ENCODE measurements at places on chromosomes 2 and 18.
A peak's percentile ranks its signal among the peaks of the same experiment; 100 is the strongest.

DNA sequence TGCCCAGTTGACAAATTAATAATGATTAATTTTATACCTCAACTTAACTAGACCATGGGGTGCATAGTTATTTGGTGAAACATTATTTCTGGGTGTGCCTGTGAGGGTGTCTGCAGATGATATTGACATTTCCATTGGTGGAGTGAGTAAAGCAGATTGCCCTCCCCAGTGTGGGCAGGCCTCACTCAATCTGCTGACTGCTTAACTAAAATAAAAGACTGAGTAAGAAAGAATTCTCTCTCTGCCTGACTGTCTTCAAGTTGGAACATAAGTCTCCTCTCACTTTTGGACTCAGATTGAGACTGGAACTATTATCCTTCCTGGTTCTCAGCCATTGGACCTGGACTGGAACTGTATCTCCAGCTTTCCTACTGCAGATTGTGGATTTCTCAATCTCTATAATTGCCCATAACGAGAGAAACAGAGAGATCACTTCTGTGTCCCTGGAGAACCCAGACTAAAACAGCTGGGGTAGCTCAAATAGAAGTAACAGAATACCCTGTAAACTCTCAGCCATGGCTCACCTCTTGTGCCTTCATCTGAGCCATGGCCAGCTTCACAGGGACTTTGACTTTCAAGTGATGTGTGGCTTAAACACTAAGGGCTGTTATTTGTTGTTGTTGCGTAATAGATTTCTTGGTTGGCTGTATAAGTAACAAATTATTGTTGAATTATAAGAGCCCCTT lies 575.3 kb upstream of the RAB6C start:
- no peak for DNase-seq
- H3K27ac ChIP-seq: no peak overlapping the region
- H3K27me3 ChIP-seq: no peaks in the 10 kb centered on the region
- no peak overlapping the region for H3K4me3 ChIP-seq

GRCh38 chr2:182359027-182359989 lies 67.5 kb downstream of the PDE1A start:
- no peak overlapping the region for H3K4me3 ChIP-seq
- no peaks in the 10 kb centered on the region for H3K4me1 ChIP-seq
- no peaks in the 10 kb centered on the region for H3K27me3 ChIP-seq
- H3K36me3 ChIP-seq: no peaks in the 10 kb centered on the region

GRCh38 chr2:224180810-224181209 lies 141.7 kb upstream of the SERPINE2 start:
- no peaks in the 10 kb centered on the region for H3K27me3 ChIP-seq
- H3K27ac ChIP-seq: no peak overlapping the region
- DNase-seq: no peak
- H3K4me1 ChIP-seq: no peaks in the 10 kb centered on the region
- no peaks in the 10 kb centered on the region for H3K36me3 ChIP-seq

GRCh38 chr2:135798762-135799161 lies 38.2 kb downstream of the LCT start:
- no peaks in the 10 kb centered on the region for H3K27me3 ChIP-seq
- H3K4me1 ChIP-seq: no peaks in the 10 kb centered on the region
- no peaks in the 10 kb centered on the region for H3K36me3 ChIP-seq
- no peak overlapping the region for H3K27ac ChIP-seq
- no peak overlapping the region for H3K4me3 ChIP-seq
- no peak for DNase-seq

DNA sequence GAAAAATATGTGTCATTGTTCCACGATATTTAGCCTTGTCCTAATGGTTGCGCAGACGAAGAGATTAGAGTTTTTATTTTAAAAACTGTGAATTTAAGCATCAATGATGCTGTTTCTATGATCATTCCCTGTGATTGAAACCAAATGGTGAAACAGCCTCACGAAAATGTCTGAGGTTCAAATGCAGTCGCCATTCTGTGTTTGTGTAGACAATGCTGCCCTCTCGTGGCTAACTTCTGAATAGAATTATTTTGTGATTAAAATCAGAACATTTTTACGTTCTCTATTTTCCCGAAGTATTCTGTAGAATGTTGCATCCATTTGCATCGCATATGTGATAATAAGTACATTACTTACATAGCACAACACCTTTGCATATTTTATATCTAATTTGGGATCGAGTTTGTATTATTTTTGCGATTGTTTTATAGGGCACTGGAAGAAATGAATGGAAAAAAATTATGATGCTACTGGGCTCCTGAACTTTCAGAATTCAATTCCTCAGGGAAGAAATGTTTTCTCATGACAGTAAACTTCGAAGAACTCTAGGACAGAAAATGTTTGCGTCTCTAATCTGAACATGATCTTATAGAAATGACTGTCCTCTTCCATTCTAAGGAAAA lies 54.8 kb upstream of the CREB1 start:
- DNase-seq: peak; percentile 29
- H3K4me1 ChIP-seq: no peaks in the 10 kb centered on the region
- no peak overlapping the region for H3K27ac ChIP-seq
- no peak overlapping the region for H3K4me3 ChIP-seq
- no peaks in the 10 kb centered on the region for H3K36me3 ChIP-seq

DNA sequence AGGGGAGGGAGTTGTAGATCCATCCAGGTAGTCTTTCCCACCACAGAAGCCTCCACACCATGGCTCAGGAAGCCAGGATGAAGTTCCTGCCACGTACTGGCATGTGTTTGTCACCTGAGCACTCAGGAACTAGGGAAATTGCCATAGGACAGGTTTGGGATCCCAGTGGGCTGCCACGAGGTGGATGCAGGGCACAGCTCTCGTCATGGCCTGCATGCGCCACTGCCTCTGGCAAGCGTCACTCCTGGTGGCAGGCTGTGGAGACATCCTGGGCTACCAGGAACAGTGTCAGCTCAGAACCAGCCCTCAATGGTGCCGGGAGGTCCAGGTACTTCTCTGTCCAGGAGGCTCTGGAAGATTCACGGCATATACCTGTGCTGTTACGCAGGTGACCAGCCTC lies 3.8 kb downstream of the ARHGEF4 start:
- H3K27ac ChIP-seq: no peak overlapping the region
- peaks cover 6% of the 10 kb centered on the region for H3K27me3 ChIP-seq
- no peaks in the 10 kb centered on the region for H3K36me3 ChIP-seq
- no peak overlapping the region for H3K4me3 ChIP-seq
- no peak for DNase-seq

GRCh38 chr2:185952100-185952499 lies 213.5 kb downstream of the FSIP2 start:
- no peaks in the 10 kb centered on the region for H3K27me3 ChIP-seq
- no peak overlapping the region for H3K27ac ChIP-seq
- H3K4me1 ChIP-seq: no peaks in the 10 kb centered on the region

- no peak overlapping the region for H3K4me3 ChIP-seq
- no peaks in the 10 kb centered on the region for H3K36me3 ChIP-seq
- H3K27ac ChIP-seq: no peak overlapping the region
- peaks cover 3% of the 10 kb centered on the region for H3K27me3 ChIP-seq
- DNase-seq: no peak
These were observed 3.3 kb downstream of the HES6 start for GRCh38 chr2:238236571-238236970.

DNA sequence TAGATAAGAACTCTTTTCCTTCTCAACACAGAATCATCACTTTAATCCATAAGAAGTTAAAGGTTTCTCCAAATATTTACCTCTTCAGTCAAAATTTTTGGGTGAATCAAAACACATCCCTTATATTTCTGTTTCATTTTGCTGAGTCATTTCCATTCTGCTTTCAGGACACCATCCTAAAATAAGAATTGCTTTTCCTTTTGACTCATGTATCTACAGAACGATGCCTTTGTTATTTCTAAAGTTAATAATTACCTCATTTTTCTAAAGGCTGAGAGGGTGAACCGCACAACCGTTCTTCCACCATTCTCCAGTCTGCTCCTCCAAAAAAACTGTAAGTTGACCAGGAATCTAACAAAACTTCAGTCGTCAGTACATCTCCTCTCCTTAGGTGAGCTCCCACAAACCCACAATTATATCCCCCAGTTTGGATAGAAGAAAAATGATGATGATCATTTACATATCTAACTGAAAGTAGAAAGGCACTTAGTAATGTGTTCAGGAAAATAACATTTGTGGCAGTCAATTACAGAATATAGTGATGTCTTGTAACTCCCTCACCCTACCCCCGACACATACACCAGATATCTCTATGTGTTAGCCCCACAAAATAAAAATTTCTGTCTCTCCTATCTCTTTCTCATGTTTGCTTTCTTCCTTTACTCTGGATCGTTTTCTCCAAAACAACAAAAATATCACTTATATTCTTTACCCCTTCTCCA lies 162.5 kb downstream of the RAD51AP2 start:
- no peaks in the 10 kb centered on the region for H3K27me3 ChIP-seq
- no peak for DNase-seq
- H3K36me3 ChIP-seq: no peaks in the 10 kb centered on the region
- no peak overlapping the region for H3K4me3 ChIP-seq

GRCh38 chr2:37631698-37632097 lies 39.7 kb downstream of the CDC42EP3 start:
- H3K4me1 ChIP-seq: peaks cover 42% of the 10 kb centered on the region
- H3K4me3 ChIP-seq: no peak overlapping the region
- H3K27ac ChIP-seq: no peak overlapping the region
- DNase-seq: no peak

DNA sequence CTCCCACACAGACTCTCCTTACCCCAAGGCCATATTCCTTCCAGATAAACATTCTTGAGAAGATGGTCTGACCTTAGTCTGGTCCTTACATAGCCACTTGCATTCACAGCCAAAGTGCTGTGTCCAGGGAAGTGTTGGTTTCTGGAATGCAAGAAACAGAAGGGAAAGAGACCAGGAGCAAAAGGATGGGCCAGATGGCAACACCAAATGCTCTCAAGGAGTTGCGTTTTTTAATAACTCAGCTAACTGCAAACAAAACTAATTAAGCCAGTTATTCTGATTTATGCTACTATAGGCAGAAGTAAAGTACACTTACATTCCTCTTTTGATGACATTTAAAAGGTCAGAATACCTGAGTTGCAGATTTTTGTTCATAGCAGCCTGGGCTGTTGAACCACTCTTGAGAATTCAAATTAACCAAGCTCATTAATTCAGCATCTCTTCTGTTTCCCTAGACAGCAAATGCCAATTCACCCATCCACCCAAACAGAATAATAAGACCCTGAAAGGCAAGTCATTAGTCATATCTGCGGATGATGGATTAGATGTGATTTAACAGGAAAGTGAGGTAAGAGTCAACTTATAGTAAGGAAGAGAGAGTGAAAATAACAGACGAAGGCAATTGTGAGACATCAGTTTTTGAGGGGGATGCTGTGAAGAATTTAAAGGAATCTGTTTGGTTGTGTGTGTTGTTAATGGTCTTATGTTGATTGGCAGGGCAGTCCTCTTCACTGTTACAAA lies 18.8 kb downstream of the CCDC85A start:
- H3K27ac ChIP-seq: no peak overlapping the region
- no peak for DNase-seq
- no peaks in the 10 kb centered on the region for H3K27me3 ChIP-seq
- no peak overlapping the region for H3K4me3 ChIP-seq
- H3K36me3 ChIP-seq: no peaks in the 10 kb centered on the region

DNA sequence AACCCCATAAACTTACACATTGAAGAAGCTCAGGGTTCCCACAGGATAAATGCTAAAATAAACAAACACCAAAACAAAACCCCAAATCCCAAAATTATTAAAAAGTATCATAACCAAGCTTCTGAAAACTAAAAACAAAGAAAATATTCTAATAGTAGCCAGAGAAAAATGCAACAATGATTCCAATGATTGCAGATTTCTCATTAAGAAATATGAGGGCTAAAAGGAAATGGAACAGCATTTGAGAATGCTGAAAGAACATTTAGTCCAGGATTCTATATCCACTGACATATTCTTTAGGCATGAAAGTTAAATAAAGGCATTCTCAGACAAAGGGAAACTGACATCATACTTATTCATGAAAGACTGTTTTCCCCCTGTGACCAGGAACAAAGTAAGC lies 212.4 kb downstream of the SLC4A10 start:
- no peak overlapping the region for H3K4me3 ChIP-seq
- no peaks in the 10 kb centered on the region for H3K4me1 ChIP-seq
- H3K27ac ChIP-seq: no peak overlapping the region

DNA sequence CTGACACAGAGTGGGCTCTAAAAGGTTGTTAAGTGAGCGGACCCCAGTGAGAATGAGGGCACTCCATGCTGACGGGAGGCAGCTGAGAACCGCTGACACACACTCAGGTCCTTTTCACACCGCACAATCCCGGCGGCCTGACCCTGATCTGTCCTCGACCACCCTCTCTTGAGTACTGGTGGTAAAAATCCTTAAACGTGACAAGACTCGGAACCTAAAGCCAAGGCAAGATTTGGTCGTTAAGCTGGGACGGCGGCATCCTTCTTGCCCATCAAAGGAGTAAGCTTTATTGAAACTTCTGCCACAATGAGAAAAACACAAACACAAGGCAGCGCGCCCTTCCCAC lies 569 bp downstream of the TMX3 start:
- H3K36me3 ChIP-seq: peaks cover 20% of the 10 kb centered on the region
- no peak for DNase-seq
- H3K4me1 ChIP-seq: peaks cover 5% of the 10 kb centered on the region

GRCh38 chr2:174603280-174603679 lies 5.7 kb upstream of the WIPF1 start:
- no peak overlapping the region for H3K4me3 ChIP-seq
- no peaks in the 10 kb centered on the region for H3K27me3 ChIP-seq
- H3K36me3 ChIP-seq: no peaks in the 10 kb centered on the region
- peak; percentile 31 for DNase-seq
